ENCODE measurements at places on chromosomes 11 and 22.

GRCh38 chr11:110219006-110219785 lies 77.2 kb downstream of the RDX start:
- no peak for DNase-seq

- peak; percentile 57 for DNase-seq
These were observed 2.2 kb downstream of the FXYD2 start for GRCh38 chr11:117822074-117823033.

DNA sequence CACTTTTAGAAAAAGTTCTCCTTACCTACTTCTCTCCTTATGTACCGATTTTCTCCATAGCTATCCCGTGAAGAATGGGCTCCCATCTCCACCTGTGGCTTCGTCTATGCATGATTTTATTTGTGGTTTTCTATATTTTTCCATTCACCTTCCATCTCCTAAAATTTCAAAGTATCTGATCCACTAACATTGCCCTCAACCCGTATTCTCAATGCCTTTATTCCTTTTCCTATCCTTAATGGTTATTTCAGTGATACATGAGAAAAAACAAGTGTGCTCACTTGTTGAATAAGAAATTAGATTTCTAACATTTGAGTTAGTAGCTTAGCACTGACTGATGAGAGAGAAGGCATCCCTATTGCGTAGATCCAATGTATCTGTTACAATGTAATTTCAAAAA lies 16.9 kb downstream of the CYP2R1 start:
- DNase-seq, result no peak

- no peak for DNase-seq
These were observed 86.7 kb downstream of the NTM start for GRCh38 chr11:131457163-131457562.

DNA sequence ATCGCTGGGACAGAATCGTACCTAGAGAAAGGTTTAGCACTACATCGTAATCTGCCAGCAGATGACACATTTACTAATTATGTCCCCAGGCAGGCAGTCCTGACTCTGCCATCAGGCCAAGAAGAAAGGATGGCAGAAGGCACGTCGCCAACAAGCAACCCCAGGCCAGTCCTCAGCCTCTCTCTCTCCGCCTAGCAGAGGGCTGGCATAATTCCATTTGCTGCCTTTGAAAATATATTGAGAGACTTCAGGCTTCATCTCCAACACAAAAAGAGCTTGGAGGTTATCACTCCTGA lies 1517.0 kb downstream of the TBC1D22A start:
- no peak for DNase-seq

- peak; percentile 80 for DNase-seq
These were observed 29.1 kb upstream of the TXNRD2 start for GRCh38 chr22:19970479-19971275.

GRCh38 chr11:82775736-82776346 lies 42.2 kb upstream of the FAM181B start:
- peak; percentile 24 for DNase-seq

DNA sequence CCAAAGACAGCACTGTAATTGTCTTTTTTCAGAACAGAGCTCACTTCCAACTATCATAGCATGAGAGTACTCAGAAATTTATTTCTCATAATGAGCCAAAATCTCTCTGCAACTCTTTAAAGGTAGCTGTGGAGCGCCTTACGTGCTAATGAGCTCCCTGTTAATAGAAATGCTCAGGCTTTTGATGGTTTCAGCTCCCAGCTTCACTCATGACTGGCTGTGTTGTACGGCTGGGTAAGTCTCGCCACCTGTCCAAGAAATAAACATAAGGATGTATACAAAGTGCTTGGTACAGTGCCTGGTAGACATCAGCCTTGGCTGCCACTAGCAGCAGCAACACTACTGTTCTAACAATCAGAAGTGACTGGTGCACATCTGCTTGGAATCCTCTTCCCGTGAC lies 109.4 kb downstream of the LDLRAD3 start:
- DNase-seq, result no peak

GRCh38 chr22:19124377-19124776 lies 2.2 kb upstream of the DGCR2 start:
- no peak for DNase-seq

DNA sequence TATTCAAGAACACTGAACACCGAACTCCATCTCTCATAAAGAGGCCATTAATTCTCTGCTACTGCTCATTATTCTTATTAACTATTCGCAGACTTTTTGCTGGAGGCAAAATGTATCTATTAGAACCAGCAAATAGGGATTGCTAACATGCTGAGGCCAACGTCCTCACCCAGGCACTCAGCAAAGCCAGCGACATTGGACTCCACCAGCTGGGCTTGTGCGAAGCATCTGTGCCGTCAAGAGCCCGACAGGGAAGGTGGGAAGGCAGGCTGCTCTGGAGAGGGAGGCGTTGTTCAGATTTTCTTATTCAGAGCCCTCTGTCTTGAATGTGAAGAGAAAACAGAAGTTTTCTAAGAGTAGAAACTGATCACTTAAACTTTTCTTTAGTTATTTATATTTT lies 615.6 kb upstream of the KIRREL3 start:
- no peak for DNase-seq

DNA sequence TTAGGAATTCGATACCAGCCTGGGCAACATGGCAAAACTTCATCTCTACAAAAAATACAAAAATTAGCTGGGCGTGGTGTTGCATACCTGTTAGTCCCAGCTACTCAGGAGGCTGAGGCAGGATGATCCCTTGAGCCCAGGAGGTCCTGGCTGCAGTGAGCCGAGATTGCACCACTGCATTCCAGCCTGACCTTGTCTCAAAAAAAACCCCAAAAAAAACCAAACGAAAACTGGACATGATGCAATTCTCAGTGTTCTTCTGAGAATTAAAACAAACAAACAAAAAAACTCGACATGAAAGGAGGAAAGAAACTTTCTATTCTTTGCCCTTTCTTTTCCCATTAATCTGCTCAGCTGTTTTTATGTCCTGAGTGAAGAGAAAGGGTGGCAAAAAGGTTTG lies 7.4 kb downstream of the MED17 start:
- DNase-seq, result no peak

DNA sequence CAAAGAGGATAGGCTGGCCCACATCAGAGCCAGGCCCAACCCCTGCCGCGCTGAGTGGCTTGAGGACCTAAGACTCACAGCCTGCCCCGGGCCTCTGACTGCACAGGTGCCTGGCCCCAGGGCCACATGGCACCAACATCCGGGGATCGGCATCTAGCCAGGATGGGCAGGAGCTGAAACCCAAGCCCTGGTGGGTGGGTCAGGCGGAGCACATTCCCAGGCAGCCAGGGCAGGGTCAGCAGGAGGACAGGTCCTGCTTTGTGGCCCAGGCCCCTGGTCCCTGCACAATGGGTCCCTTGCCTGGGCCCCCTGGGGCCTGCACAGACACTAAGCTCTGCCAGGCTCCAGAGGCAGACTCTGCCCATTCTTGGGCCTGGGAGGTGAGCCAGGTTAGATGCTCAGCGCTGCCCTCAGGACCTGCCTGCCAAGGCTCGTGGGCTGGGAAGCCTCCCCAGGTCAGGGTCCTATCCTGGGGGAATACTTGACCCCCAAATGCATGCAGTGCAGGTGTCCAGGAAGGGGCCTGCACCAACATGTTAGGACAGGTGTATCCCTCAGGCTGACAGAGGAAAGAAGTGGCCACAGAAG lies 33.5 kb downstream of the ARVCF start:
- no peak for DNase-seq

- DNase-seq, result no peak
These were observed 79.5 kb upstream of the SLC25A18 start for GRCh38 chr22:17483688-17484372.

GRCh38 chr11:26599876-26600434 lies 27.9 kb upstream of the MUC15 start:
- no peak for DNase-seq

DNA sequence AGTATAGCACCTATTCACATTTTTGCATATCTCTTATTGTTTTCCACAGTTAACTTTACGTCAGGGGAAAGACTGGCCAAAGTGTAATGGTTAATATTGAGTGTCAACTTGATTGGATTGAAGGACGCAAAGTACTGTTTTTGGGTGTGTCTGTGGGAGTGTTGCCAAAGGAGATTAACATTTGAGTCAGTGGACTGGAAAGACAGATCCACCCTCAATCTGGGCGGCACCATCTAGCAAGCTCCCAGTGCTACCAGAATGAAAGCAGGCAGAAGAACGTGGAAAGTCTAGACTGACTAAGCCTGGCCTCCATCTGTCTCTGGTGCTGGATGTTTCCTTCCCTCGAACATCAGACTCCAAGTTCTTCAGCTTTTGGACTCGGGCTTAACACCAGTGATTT lies 1900.7 kb upstream of the RAG2 start:
- no peak for DNase-seq

DNA sequence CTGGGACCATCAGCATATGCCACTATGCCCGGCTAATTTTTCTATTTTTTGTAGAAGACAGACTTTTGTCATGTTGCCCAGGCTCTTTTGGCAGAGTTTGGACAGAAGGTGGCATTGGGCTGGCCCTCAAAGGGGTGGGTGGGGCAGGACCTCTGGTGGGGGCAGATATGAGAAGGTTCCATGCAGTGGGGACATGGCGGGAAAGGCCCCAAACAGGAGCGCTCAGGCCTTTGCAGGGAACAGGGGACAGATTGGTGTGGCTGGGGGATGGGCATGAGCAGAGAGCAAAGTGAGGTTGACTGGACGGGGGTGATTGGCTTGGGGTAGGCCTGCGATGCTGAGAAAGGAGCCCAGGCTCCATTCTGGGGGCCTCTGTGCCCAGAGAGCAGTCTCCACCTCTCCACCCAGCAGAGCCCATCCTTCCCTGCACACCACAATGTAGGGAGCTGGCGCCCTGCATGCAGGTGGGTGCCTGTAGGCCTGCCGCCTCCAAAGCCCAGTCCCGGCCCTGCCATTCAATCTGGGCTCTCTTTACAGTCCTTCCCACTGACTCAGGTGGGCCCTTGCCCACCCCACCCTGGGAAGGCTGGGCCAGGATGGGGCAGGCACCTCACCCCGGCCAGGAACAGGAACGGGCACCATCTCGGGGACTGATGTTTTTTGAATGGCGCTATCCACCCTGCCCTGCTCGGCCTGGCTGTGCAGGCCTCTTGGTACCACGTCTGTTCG lies 98.7 kb downstream of the MORC2 start:
- DNase-seq, result no peak

- DNase-seq, result no peak
These were observed 158.7 kb downstream of the ENTHD1 start for GRCh38 chr22:39734866-39735265.

DNA sequence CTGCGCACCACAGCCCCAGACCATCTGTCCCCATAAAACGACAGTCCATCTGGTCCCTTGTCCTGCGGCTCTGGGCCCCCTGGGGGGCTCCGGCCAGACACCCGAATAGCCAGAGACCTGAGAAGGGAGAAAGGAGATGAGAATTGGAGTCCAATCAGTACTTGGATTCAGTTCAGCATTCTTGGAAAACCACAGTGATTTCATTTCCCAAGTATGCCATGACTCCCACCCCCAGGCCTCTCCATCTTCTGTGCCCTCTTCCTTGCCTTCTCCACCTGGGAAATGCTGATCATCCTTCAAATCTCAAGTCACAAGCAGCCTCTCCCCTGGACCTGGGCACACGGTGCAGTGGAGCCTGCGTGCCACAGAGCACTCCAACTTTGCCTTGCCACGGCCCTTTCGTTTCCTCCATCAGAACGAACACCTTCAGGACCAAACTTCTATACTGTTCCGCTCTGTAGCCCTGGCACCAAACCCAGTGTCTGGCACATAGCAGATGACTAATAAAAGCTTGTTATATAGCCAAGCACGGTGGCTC lies 10.9 kb upstream of the MFNG start:
- DNase-seq, result no peak

DNA sequence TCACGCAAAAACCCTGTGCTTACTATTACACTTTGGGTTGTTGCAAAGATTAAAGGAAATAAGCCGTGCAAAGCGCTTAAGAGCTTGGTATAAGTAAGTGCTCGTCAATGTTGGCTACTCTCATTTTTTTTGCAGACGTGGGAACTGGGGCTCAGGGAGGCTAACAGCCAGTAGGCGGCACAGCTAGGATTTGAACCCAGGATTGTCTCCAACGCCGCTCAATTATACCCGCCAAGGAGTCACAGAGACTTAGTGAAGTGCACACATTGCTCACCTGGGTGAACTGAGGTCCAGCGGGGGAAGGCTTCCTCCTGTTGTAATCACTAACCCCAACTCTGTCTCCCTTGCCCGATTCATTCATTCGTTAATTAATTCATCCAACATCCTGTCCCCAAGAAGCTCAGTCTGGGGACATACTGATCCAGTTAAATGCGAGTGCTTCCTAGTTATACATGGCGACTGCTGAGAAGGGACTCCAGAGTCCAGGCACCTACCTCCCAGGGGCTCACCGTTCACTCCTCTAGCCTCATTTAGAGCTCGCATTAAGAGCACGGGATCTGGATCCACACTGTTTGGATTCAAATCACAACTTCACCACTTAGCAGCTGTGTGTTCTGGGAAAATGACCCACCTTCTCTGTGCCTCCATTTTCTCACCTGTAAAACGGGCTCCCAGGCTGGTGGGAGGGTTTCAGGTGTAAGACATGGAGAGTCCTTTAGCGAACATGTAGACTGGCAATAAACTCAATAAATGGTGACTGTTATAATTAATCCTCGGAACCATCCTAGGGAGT lies 838 bp upstream of the MTFP1 start:
- peak; percentile 15 for DNase-seq

- DNase-seq, result no peak
These were observed 1850.2 kb upstream of the RAG2 start for GRCh38 chr11:38448284-38448683.

DNA sequence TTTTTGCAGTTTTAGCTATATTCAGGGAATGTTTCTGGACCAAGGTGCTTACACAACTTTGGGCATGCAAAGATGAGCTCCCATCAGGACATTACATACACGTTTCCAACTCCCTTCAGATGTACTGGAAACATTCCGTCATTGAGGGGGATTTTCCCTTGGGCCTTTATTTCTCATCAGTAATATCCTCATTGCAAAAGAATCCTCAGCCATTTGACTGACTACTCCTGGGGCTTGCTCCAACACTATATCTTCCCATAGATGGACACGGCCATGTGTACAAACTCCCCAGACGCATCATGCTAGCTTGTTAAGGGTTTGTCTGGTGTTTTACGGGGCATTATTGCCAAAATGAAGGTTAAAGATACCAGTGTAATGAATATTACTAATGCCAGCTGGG lies 59.3 kb upstream of the NUP160 start:
- DNase-seq, result no peak

- no peak for DNase-seq
These were observed 65.5 kb upstream of the THY1 start for GRCh38 chr11:119488256-119488995.

- no peak for DNase-seq
These were observed 33.2 kb downstream of the ACAT1 start for GRCh38 chr11:108154591-108154990.

GRCh38 chr11:83845797-83846196 lies 559.6 kb upstream of the CCDC90B start:
- DNase-seq, result no peak

All from activated naive CD4-positive, alpha-beta T cell treated with Interleukin-2 at 50 U/mL for 16 hours (primary cell).